ENCODE measurements at places on chromosomes 6 and 20.
A peak's percentile ranks its signal among the peaks of the same experiment; 100 is the strongest.

GRCh38 chr6:5995949-5996713, 10.6 kb downstream of the NRN1 start:
- DNase-seq = no peak

DNA sequence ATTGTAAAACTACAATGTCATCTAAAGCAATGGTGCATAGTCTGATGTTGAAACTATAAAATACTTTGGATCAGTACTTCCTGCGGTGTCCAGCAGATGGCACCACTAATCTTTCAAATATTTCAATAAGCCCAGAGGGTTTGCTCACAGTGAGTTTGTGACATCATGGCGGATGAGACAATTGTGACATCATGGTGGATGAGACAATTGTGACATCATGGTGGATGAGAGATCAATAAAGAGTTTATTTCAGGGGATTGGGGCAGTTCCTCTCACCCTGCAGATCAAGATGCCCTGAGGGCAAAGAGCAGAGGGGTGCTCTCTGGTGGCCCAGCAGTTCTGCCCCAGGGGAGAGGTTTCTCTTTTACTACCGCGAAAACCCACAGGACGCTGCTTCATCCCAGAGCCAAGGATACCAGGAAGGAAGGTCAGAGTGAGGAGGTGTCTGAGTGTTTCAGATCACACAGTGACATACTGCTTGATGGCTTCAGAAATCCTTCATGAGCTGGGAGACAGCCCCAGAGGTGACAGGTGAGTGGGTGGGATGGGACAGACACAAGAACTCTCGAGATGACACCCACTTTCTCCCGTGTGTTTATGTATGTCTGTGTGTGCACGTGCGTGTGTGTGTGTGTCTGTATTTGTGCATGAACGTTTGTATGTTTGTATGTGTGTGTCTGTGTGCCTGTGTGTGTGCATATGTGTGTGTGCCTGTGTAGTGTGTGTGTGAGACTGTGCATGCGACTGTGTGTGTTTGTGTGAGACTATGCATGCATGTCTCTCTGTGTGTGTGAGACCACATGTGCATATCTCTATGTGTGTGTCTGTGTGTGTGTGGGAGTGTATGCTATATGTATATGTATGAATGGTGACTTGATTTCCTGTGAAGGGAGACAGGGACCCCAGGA, 7.3 kb upstream of the ULBP2 start:
- peak; percentile 78 for DNase-seq

DNA sequence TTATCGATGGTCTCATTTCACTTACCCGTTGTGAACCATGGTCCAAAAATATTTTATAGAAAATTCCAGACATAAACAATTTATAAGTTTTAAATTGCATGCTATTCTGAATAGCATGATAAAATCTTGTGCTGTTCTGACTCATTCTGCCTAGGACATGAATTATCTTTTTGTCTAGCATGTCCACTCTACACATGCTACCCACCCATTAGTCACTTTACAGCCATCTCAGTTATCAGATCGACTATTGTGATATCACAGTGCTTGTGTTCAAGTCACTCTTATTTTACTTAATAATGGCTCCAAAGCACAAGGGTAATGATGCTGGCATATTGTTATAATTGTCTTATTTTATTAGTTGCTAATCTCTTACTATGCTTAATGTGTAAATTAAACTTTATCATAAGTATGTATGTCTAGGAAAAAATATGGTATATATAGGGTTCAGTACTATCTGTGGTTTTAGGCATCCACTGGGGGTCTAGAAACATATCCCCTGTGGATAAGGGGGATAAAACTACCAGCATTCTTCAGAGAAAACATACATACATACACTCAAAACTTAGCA, 252.0 kb upstream of the HTR1E start:
- DNase-seq = no peak

DNA sequence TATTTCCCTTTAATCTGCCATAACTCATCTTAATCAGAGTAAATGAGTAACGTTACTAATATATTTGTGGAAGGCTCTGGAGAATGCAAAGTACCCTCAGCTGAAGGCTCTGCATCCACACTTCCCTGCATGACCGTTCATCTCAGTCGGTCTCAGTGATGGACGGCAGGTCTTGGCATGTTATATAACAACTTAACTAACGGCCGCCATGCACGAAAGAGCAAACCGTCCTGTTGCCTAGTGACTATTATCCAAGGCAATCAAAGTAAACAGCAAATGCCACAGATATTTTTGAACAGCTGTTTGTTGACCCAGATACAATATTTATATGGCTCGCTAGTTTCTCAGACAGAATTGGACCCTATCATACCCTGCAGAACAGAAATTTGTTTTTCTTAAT, 194.9 kb upstream of the SMLR1 start:
- peak; percentile 71 for DNase-seq

GRCh38 chr6:159490298-159490937, 202.6 kb downstream of the SOD2 start:
- DNase-seq = no peak

DNA sequence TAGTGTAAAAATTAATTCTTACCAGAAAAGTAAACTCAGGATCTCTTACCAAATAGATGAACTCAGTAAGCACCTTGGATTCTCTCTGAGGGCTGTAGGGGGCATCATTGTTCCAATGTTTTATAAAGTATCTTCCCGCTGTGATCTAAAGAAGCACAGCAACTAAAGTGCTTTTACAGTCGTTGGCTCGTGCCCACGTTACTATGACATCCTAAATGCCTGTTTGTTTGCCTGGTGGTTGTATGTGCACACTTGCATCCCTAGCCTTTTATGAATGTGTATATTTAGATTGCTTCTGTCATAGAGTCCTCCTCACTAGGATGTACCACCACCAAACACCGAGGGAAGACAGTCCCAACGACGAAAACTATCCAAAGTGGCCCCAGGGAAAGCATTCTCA, 34.5 kb downstream of the SLX4IP start:
- DNase-seq = peak; percentile 84

DNA sequence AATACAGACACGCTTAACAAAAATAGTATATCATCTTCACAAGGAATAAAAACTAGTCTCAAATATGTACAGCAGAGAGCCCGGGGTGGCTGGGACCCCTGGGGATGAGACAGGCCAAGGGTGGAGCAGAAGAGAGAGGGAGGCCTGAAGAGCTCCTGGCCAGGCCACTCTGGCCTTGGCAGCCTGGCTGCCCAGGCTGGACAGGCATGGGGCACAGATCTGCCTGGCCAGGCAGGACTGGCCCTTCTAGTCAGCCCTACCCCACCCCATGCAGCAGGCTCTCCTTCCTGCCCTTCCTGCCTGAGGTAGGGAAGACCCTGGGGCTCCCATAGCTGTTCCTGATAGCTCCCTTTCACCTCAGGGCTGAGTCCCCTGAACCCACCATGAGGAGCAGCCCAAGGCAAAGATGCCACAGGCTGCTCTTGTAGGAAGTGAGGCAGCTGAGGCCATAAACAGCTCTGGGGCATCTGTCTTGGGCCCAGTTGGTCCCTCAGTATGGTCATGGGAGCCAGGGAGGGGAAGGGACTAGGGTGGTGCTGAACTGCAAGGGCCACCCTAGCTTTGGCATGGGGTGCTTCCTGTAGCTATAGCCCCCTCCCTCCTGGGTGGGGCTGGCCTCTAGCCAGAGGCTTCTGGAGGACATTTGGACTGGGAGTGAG, 27.1 kb downstream of the COX4I2 start:
- no peak for DNase-seq

DNA sequence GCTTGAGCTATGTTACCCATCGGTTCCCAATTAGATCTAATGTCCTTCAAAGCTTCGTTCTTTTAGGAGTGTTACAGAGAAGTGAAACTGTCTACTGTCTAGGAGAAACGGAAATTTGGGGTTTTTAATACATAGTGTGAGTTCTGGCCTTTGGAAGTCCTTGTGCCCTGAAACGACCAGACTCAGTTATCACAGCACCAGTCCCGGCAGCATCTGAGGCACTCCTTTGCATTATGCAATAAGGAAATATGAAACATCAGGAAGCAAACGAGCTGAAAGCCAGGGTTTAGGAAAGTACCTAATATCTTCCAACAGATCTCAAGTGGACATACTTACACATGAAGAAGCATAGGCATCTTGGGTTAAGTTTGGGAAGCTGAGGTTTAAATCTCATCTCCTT, 61.8 kb upstream of the ADGRF1 start:
- no peak for DNase-seq

DNA sequence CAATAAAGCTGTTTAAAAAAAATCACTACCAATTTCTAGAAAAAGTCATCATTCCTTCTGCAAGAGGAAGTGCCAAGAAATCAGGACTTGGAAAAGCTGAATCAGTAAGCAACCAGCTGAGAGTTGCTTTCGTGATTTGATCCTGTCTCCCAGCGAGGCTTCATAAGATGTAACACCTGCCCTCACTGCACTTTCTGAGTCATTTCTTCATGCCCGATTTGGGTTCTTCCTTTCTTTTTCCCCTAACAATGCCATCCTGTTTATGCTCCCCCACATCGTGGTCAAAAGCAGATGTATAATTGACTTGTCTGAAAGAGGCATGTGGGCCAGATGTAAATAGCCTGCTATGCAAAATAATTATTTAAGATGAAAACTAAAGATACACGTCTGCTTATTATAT, 52.1 kb downstream of the RIPOR2 start:
- no peak for DNase-seq

- no peak for DNase-seq
Observed at GRCh38 chr6:75065523-75065922, 140.3 kb downstream of the COL12A1 start.

GRCh38 chr20:61719691-61720347, 345.9 kb downstream of the TAF4 start:
- DNase-seq = no peak

DNA sequence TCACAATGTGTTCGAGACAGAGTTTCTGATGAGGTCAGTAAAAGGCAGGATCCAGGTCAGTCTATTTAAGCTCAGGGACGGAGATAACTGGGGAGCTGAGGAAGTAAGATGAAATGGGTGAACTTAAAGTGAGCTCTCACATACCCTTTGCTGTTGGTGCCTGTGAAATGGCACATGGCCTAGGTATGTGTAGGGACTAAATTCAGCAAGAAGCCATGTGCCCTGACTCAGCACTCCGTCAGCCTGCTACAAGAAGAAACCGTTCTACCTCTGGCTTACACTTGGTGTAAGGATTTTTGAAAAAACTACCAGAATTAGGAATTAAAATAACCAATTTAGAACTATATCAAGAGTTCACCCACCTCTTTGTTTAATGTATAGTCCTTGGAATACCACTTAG, 41.1 kb upstream of the TRDN start:
- no peak for DNase-seq

DNA sequence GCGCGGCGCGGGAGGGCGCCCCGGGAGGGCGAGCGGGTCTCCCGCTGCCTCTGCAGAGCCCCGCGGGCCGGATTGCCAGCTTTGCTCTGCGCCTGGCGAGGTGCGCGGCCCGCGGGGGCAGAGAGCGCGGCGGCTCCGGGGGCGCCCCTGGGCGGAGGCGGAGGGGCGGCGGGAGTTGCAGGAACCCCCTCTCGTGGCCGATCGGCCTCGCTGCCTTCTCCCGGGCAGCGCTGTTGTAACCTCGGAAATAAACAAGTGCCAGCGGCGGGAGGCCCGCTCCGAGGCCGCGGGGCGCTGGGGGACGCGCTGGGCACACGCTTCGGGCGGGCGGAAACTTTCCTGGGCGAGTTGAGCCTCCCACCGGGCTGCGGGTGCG, 1.2 kb downstream of the CDH4 start:
- no peak for DNase-seq

DNA sequence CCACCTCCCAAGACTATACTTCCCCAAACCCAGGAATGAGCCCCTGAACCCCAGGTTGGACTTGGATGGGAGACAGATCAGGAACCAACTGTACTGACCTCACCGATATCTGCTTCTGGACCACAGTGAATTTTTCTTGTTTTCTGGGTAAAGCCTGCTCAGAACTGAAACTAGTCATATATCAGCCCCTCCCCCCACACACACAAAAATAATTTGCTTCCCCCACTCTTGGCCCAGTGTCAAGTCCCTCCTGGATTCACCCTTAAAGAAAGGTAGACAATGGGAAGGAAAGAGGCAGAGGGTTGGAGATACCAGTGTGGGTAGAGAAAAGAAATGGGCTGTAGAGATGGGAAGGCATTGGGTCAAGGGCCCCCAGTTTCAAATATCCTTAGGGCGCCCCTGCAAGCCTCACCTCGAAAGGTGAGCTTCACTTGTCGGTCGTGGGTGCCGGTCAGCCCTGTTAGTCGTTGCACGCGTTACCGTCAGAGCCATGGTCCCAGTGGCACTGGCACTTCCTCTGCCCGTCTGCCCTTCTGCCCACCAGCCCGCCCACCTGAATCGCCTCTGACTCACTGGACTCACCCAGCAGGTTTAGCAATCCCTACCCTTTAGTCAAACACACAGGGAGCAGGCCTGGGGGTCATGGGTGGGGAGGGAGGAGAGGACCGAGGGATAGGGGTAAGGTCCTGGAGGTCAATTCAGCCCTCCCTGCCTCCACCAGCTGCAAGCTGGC, 8.5 kb upstream of the SPAG4 start:
- no peak for DNase-seq

GRCh38 chr6:109023356-109023925, 71.2 kb downstream of the SESN1 start:
- DNase-seq = no peak

DNA sequence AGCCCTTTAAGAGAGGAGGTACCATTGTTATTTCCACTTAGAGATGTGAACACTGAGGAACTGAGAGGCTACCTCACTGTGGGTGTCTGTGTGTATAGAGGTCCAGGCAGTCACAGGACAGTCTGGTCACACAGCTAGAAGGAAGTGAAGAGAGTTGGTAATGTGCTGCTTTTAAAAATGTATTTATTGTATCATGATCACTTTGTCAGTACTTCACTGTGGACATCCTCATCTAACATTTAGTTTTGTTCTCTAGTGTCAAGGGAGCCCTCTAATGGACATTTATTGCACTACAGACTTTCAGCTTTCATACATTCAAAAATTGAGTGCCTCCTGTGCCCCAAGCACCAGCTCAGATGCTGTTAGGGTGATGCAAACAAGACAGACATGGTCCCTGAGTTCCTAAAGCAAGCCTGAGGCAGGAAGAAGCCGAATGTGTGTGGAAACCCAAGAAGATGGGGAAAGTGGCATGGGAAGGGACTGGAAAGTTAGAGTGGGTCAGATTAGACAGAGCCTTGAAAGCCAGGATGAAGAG, 123.0 kb downstream of the SLC16A10 start:
- DNase-seq = peak; percentile 75

DNA sequence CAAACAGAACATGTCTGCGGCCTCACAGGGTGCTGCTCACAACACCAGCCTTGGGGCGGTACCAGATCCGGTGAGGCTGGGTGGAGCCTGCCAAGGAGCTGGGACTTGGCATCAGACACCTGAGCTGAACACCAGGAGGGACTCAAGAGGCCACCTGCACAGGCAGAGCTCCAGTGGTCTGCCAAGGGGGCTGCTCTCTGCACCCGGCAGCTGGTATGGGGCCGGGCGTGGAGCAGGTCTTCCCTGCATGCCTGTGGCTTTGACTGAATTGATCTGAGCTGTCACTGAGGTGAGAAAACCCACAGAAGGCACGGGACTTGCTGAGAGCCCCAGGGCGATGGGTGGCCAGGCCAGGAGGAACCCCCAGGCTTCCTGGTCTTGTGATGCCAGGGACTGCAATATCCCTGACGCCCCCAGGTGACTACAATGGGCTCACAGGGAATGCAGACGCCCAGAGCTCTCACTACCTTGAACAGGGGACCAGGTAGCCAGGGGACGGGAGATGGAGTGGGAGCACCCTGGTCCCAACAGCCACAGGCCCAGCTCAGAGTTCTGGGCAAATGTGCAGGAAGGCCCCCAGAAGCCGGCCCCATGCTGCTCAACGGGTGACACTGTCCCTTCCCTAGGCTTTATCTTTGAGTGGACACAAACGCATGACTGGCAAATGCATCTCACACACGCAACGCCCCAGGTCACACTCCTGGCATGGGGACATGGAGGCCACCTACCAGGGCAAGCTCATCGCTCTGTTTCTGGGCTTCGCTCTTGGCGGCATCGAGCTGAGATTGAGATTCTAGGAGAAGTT, 48.2 kb downstream of the DSTN start:
- DNase-seq = no peak

Measured in NCI-H774 (cell line).